ENCODE measurements at places on chromosomes 16 and 17.

DNA sequence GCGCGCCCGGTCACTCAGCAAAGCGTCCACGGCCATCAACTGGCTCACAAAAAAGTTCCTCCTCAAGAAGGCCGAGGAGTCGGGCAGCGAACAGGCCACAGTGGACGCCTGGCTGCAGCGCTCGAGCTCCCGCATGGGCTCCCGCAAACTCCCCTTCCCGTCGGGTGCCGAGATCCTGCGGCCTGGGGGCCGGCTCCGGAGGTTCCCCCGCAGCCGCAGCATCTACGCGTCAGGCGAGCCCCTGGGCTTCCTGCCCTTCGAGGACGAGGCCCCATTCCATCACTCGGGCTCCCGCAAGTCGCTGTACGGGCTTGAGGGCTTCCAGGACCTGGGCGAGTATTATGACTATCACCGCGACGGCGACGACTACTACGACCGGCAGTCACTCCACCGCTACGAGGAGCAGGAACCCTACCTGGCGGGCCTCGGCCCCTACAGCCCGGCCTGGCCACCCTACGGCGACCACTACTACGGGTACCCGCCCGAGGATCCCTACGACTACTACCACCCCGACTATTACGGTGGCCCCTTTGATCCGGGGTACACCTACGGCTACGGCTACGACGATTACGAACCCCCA lies 10.7 kb downstream of the MYO15A start:
- DNase-seq, result no peak

- DNase-seq, result peak; percentile 78
Measured at GRCh38 chr16:4372578-4373355, 1.1 kb downstream of the VASN start.

DNA sequence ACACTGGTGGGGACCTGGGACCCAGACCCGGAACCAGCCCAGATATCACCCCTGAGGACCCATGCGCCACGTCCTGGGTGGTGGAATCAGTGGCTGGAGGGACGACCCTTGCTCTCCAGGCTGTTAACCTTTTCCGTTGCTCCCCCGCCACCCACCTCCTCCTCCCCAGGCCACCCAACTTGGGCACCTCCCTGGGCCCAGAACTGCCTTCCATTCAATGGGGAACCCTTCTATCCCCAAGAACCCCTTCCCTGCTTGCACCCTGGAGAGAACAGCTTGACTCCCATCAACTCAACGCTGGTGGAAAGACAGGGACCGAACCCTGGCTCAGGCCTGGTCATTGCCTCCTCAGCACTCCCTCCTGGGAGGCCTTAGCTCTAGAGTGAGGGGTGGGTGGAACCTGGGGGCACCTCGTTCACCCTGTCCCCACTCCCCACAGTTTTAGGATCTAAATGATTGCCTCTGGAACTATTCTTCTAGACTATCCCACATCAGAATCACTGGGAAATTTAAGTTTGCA lies 5.7 kb upstream of the IL32 start:
- no peak for DNase-seq

DNA sequence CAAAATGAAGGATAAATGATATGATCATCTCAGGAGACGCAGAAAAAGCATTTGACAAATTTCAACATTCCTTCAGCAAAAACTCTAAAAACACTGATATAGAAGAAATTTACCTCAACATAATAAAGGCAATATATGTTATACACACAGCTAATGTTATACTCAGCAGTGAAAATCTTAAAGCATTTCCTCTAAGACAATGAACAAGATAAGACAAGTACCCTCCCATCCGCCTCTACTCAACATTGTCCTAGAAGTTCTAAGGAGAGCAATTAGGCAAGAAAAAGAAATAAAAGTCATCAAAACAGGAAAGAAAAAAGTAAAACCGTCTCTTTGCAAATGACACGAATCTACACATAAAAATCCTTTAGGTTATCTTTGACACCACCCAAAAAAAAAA lies 1432.8 kb downstream of the CDH11 start:
- DNase-seq, result no peak

DNA sequence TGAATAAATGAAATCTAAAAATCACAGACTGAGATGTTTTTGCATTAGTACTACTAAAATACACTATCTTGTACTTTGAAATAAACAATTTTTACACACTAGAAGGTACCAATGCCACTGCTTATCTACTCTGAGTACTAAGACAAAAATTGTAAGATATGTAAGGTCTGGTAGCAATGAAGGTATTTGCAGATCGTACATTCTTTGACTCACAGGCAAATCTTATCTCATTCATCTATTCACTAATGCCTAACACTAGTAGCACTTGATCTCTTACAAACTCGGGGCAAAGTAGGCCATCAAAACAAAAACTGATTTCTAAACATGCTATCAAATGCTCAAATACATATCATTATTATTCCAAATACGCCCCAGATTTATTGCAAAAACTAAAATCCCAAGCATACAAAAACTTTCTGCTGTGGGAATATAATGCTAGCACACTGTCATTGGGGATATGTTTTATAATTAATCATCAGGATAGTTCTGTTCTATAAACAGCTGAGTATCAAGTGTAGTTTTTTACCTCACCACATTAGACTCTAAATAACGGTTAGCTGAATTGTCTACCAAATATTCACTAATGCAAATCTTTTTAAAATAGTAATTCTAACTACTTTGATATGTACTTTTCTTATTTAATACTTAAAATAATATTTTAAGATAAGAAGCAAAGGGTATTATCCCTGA lies 68.0 kb downstream of the MED13 start:
- no peak for DNase-seq
